ENCODE measurements at places on chromosomes 1 and 21. TPM values are rescaled to one million over a fixed set of nuclear protein-coding genes. Genes with fewer than 3 reads are reported as not detected.
A peak's percentile ranks its signal among the peaks of the same experiment; 100 is the strongest.

DNA sequence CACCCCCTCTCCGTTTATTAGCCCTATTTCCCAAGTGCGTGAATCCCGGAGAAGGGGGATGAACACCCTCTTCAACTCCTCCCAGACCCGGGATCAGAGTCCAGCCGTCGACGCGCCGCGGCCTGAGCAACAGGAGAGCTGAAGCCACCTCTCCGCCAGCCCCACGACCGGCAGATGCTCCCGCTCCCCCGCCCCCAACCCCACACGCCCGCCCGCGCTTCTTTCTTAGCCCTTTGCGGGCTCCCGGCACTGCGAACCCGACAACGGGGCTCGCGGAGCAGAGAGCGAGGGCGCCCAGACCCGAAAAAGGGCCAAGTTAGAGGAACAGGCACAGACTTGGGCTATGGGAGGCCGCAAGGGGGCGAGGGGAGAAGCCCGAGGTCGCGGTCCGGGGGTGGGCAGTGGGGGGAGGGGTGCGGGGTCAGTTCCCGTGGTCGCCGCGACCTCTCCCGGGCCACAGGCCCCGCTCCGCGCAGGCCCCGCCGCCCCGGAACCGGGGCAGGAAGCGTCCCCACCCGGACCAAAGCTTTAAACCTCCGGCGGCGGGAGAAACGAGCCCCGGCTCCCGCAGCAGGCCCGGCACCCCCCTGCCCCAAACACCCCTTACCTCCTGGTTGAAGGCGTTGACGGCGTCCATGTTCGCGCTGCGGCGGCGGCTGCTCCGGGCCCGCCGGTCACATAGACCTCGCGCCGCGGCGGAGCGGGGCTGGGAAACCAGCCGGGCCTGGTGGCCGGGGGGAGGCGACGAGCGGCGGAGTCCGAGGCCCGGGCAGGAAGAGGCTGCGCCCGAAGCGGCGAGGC, 662 bp downstream of the SCAF4 start:
- DNase-seq: peak; percentile 71

DNA sequence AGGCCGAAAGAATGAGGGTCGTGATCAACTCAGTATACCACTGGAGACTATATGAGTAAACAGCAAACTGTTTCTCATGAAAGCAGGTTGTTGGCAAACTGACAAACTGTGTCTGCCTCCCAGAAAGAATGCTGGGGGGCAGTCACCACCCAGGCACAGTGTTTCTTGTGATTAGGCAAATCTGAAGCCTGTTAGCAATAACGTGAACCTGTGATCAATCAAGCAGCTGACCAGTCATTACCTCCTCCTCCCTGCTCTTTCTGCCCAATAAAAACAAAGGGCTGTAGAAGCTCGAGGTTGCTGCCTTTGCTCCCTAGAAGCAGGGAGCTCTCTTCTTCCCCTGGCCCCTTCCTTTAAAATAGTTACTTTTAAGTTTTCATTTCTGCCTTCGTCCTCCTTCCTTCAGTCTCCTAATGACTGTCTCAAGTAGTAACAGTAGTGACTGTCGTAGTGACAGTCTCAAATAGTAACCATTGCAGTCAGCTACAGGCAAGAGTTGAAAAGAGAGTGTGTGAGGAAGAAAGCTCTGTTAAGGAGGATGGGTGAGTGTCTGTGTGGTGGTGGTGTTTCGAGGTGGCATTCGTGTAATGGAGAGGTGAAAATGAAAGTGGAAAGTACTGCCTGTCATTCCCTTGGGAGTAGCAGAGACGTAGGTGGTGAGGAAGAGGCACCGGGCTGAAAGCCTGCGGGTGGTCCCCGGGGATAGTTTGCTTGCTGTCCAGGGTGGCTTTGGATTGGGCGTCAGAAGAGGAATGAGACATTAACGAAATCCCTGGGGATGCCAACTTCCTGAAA, 14.5 kb downstream of the HHAT start:
- no peak for DNase-seq

DNA sequence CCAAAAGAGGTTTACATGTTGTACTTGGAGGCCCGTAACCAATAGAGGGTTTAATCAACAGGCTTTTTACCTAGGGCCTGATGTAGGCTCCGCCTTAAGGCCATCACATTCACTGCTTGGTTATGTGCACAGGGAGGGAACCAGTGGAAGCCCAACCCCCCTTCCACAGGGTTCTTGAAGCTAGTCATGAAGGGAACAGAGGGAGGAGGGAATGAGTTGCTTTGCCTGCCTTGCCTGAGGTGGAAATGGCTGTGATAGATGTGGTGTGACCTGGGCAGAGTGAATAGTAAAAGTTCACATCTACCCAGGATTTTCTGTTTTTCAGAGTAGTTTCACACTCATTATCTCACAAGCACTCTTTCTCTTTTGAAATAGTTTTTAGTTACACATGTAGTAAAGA, 215.1 kb downstream of the ST6GALNAC3 start:
- DNase-seq: no peak

Gene KCNH1
- total RNA-seq: 0.70 TPM

- no peak for DNase-seq
Observed at GRCh38 chr1:157958263-157958662, 35.2 kb upstream of the KIRREL1 start.

DNA sequence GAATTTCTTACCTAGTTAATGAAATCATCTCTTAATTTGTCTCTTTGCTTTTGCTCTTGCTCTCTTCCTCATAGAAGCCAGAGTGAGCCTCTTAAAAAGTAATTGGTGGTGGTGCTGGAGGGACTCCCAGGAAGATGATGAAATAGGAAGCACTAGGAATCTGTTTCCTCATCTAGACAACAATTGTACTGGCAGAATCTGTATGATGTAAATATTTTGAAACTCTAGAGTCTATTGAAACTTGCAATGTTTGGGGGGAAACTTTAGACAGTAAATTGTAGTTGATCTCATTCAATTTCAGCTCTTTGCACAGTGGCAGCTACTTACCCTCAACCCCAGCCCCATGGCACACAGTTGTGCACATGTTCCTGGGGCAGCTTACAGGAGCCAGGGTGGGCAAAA, 10.6 kb downstream of the RGSL1 start:
- no peak for DNase-seq

Gene KIFAP3
- total RNA-seq: 38.2 TPM

GRCh38 chr1:19640363-19641316, 3.5 kb upstream of the NBL1 start:
- DNase-seq: peak; percentile 72

- peak; percentile 66 for DNase-seq
Observed at GRCh38 chr1:234611847-234612351, 1.9 kb upstream of the IRF2BP2 start.

Gene S100A2
- total RNA-seq: not detected

DNA sequence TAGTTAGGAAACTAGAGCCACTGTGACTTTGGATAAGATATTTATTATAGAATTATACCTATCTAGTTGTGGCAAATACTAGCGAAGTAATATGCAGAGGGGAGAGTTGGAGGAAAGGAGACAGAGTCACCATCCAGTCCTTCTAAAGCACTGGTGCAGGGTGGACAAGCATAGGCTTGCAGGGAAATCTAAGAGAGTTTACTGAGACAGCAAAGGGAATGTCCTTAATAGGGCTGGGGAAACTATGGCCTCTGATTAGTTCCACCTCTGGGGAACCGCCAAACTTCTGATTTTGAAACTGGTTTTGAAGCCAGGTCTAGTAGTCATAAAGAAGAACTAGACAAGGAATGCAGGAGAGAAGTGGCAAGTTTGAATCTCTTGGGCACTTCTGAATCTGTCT, 407.9 kb downstream of the VAV3 start:
- DNase-seq: no peak

Gene GPR3
- not detected for total RNA-seq

DNA sequence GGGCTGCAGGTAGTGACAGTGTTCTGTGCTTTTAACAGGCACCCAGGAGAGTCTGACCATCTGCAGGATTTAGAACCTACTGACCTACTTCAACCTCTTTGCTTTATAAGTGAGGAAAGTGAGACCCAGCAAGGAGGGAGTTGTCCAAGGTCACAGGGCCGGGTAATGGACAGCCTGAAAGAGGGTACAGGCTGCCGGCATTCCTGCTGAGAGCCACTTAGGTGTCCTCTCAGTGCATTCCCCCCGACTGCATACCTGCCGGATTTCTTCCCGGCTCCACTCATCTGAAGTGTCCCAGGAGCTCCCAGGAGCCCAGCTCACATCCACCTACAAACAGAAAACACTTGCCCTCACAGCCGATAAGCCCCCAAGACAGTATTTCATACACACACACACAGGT, 13.9 kb downstream of the PHLDA3 start:
- no peak for DNase-seq

Gene C1orf210
- total RNA-seq: 76.9 TPM

Gene MYCBP
- 32.7 TPM for total RNA-seq

Gene PTPN14
- 6.8 TPM for total RNA-seq

- no peak for DNase-seq
Observed at GRCh38 chr1:6500544-6501278, 9.2 kb upstream of the PLEKHG5 start.

Gene APCS
- not detected for total RNA-seq

DNA sequence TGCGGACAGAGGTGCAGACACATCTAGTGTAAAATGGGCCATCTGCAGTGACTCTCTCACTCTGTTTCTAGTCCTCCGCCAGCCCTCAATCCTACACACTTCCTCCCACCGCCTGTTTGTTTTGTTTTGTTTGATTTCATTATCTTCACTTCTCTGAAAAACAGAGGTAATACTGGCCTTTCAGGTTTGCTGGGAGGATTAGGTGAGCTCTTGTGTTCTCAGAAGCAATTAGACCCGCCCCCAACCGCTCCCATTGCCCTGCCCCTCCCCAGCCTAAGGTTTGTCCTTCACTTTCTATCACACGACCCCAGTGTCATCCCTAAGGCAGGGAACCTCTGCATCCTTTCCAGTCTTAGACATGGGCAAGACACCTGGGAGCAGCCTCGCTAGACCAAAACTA, 43.2 kb upstream of the TACSTD2 start:
- peak; percentile 34 for DNase-seq

GRCh38 chr21:42561762-42562650, 48.4 kb downstream of the SLC37A1 start:
- peak; percentile 65 for DNase-seq

Gene USP33
- 63.5 TPM for total RNA-seq

GRCh38 chr1:46453449-46453848, 36.2 kb upstream of the DMBX1 start:
- no peak for DNase-seq

- DNase-seq: no peak
Observed at GRCh38 chr1:33524586-33524985, 52.1 kb downstream of the ZSCAN20 start.

Measured in left colon (tissue), 2 donors.